ENCODE measurements at places on chromosomes 12 and 14.

GRCh38 chr12:13472690-13473089, 276.2 kb downstream of the EMP1 start:
- no peak for DNase-seq

DNA sequence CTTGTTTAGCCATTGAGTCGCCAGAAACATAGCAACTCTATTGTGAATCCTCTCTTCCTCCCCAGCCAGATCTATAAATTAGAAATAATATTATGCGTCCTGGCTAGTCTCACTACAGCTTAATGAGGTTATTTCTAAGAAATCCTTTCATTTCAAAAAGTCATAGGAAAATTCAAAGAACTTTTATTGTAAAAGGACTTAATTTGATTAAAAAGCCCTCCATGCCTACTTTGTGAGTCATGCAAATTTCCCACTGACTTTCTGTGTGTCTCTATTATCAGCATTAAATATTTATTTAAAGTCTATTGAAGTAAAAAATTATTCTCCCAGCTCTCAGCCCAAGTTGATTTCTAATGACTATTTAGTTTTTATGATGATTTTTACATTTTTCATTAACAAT, 160.7 kb downstream of the PHLDA1 start:
- no peak for DNase-seq

DNA sequence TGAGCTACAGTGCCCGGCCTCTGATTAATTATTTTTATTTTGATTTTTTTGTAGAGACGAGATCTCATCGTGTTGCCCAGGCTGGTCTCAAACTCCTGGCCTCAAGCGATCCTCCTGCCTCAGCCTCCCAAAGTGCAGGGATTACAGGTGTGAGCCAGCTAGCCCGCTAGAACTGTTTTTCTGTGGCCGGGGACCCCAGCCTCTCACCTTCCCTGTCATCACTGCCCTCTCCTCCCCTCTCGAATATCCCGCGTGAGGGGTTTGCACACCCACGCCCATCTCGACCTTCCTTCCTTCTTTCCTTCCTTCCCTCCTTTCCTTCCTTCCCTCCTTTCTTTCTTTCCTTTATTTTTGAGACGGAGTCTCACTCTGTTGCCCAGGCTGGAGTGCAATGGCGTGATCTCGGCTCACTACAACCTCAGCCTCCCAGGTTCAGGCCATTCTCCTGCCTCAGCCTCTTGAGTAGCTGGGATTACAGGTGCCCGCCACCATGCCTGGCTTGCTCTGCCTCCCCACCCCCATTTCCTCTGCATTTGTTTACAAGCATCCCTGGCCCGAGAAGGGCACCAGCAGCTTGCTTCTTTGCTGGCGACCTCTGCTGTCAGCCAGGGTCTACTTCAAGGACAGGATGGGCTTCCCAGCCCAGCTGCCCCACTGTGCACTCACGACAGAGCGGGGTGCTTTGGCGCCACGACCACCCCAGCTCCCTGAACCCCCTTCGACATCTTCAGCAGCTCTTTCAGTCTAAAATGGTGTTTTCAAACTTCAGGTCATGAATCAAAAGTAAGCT, 4.3 kb upstream of the TRAF3 start:
- DNase-seq, result no peak

GRCh38 chr14:24959791-24960331, 90.1 kb downstream of the STXBP6 start:
- no peak for DNase-seq

DNA sequence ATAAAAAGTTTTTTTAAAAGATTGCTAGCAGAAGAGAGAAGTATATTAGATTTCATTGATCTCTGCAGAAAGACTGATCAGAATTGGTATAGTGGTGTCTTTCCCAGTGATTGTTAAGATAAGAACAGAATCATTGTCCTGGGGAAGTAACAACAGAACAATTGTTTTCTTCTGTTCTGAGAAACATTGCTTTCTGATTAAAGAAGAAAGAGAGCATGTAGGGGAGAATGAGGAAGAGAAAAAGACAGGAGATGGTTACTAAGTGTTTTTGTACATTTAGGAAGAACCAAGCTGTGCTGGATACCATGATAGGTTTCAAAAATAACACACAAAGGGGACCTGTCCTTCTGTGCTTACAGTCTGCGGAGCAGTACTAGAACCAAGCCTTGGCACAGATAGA, 5.0 kb downstream of the USP30 start:
- DNase-seq, result no peak

DNA sequence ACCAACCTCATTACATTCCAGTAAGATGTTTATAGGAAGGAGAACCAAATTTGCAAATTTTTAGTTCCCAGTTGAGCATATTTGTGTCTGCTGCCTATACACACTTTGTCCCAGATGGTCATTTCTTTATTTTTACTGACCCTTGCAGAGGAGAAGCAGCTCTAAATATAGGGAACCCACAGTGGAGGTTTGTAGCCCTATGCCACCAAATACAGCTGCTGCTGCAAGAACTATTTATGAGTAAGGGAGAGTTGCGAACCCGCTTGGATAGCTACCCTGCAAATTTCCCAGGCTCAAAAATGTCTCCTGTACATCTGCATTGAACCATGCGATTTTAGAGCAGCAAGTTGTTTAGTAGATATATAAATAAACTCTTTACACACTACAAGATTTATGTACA, 48.2 kb downstream of the NAV3 start:
- DNase-seq, result no peak

- no peak for DNase-seq
These were observed 12.3 kb downstream of the GPR19 start for GRCh38 chr12:12683725-12684124.

- no peak for DNase-seq
These were observed 172.3 kb upstream of the FKBP4 start for GRCh38 chr12:2622460-2622859.

DNA sequence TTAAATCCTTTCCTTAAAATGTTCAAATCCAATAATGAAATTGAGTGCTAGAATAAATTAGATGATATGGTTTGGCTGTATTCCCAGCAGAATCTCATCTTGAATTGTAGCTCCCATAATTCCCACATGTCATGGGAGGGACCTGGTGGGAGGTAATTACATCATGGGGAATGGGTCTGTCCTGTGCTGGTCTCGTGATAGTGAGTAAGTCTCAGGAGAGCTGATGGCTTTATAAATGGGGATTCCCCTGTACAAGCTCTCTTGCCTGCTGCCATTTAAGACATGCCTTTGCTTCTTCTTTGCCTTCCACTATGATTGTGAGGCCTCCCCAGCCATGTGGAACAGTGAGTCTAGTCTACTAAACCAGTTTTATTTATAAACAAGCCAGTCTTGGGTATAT, 508.5 kb downstream of the ETNK1 start:
- no peak for DNase-seq

DNA sequence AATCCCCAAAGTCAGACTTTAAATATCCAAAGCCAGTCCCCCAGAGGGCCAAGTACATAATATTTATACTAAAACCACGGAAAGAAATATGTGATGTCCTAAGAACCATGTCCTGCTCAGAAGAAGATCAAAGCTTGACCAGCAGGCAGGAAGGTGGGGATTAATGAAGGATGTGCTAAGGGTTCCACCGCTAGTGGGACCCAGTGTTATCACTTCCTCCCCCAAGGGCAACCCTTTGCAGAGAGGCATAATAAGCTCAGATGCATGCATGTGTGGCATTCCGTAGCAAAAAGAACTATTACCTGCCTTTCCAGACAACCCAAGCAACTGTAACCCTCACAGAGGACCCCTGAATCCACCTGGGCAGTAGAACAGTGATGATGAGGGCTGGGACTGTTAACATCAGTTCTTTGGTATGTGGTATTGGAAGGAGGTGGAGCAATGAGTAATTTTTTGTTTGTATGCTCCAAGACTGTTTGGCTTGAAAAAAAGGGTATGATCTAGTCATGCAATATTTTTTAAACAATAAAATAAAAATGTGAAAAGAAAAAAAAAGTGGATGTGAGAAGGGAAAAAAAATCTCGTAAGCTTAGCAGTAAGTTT, 71.7 kb upstream of the ETV6 start:
- DNase-seq, result no peak

GRCh38 chr12:62586850-62587249, 120.2 kb downstream of the MON2 start:
- no peak for DNase-seq

- no peak for DNase-seq
These were observed 350.9 kb downstream of the C12orf75 start for GRCh38 chr12:105681341-105681740.

DNA sequence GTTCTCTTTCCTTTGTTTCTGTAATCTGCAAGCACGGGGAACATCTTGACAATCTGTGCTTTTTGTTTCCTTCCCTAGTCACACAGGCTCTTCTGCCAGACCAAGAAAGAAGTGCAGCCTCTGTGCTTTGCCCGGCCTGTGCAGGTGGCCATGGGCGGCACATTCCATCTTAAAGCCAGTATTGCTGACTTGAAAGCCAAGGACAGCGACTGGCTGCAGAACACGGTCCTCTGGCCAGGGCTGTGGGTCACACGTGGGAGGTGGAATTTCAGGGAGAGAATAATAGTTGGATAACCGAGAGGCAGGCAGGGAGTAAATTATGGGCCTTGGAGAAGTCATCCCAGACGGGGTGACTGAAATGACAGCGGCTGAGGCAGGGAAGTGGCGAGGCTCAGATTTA, 24.8 kb downstream of the FNTB start:
- no peak for DNase-seq

Data from SIG-M5 (cell line).